ENCODE measurements at places on chromosomes 5 and 9.

- DNase-seq = no peak
Measured at GRCh38 chr5:149445739-149446369, 66.8 kb upstream of the IL17B start.

DNA sequence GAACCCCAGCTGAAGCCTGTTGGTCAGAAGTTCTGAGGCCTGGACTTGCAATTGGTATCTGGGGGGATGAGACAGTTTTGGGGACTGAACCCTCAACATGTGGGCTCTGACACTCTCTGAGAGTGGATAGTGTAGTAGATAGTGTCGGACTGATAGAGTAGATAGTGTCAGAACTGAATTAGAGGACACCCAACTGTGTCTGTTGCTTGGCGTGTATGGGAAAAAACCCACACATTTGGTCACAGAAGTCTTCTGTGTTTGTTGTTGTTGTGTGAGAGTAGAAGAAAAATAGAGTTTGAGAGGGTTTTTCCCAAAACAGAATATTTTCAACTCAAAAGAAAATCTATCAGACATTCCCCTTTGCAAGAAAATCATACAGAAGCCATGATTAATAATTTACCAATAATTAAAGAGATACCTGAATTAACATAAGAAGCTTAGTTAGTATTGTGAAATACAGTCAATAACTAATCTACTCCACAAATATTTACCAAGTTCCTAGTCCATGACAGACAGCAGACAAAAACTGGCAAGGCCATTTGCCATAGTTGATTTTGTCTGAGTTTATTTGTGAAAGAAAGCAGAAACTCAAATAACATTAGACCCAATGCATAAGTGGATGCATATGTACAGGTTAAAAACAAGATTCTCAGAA is 170.9 kb downstream of the CTNND2 start:
- DNase-seq = no peak

- DNase-seq = no peak
Measured at GRCh38 chr9:21995666-21996398, 1.2 kb downstream of the CDKN2B-AS1 start.

GRCh38 chr9:90858457-90858901 is 56.9 kb downstream of the SYK start:
- DNase-seq = peak; percentile 49

GRCh38 chr5:5467737-5468136 is 45.3 kb downstream of the ICE1 start:
- DNase-seq = no peak

GRCh38 chr9:135994501-135995192 is 33.5 kb upstream of the UBAC1 start:
- no peak for DNase-seq

- no peak for DNase-seq
Measured at GRCh38 chr5:94893412-94894135, 275.1 kb downstream of the SLF1 start.

- no peak for DNase-seq
Measured at GRCh38 chr9:89634995-89635742, 30.4 kb downstream of the GADD45G start.

DNA sequence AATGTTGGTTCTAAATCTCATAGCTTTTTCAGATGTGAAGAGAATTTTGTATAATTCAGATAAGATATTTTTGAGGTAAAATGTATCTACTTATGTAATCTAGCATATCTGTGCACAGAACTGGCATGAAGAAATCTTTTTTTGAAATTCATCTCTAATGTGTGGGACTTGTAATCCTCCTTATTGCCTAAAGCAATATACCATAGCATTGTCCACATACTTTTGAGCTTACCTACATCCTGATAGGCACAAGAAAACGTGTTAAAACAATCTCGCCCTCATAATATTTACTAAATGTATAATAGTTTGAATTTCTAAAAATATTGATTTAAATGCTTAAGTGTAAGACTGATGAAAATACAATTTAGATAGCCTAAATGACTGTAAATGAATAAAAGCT is 1686.5 kb upstream of the ACO1 start:
- no peak for DNase-seq

DNA sequence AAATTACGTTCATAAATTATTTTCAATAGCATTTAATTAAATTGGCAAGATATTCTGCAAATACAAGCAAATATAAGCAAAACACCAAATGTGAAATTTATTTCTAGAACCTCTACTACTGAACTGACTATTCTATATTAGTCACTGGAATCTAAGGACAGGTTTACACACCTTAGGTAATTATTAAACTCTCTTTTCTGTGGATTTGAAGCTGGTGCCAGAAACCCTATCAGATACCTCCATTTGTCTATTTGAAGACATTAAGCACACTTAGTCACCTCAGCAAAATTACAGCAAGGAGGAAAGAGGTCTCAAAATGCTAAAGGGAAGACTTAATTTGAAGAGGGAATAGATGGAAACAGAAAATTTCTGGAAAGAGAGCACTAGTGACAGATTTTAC is 83.4 kb downstream of the CPLANE1 start:
- no peak for DNase-seq

DNA sequence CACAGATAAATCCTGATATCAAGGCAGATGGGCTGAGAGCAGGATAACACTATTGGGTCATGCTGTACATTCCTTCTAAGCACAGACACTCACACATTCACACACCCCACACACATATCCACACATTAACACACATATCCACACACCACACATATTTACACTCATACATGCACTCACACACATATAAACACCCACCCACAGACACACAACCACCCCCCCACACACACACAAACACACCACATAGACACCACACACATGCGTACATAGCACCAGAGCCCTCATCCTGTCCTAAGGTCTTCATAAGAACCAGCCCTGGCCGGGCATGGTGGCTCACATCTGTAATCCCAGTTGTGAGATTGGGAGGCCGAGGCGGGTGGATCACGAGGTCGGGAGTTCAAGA is 322.3 kb upstream of the ADCY2 start:
- peak; percentile 54 for DNase-seq

DNA sequence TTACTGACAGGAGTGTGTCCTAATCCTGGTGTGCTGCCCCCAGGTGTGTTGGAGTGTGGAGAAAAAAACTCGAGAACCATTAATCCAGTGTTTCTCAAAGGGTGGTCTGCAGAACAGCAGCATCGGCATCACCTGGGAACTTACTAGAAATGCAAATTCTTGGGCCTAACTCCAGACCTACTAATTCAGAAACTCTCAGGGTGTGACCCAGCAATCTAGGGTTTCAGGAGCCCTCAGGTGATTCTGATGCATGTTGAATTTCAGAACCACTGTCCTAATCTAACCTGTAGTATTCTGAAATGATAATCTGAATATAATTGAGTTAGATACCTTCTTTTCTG is 30.0 kb upstream of the IL6ST start:
- no peak for DNase-seq

Measured in vagina (tissue), 2 donors.